ENCODE measurements at places on chromosomes 2 and 18.

DNA sequence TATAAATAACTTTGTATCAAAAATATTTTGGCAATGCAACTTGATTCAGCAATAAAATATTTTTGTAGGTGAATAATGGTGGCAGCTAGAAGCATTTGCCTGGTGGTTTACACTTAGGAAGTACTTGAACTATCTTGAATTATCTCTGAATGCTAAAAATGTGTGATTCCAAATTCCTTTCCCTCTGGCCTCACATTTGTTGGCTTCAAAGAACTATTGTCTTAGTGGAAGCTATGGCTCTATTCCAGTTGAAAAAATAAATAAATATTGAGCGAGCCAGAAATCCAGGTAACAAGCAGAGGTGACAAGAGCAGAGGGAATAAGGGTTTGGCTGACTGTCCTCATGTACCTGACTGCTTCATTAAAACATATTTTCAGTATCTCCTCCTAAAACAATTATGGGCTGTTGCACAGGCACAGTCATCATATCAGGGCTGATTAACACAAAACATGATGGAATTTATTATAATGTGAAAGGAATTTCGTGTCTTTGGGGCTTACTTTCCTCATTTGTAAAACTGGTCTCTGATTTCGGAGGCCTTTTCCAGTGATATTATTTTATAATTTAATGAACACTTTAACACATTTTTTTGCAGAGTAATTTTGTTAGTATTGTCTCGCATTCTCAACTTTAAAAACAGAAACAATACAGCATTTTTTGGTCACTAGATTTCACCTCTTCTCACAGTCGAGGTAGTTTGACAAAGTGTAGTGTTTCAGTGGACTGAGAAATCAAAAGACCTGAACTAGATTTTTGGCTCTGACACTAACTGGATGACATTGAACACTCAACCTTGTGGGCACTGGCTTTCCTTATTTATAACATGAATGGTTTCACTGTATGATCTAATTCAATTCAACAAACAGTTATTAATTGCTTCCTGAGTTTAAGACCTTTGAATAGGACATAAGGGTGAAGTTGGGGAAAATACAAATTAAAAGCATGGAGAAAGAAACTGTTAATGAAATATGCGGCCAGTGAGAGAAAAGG, 7.8 kb upstream of the CAVIN2 start:
- DNase-seq, result no peak

GRCh38 chr2:51165534-51166260, 133.8 kb upstream of the NRXN1 start:
- no peak for DNase-seq

DNA sequence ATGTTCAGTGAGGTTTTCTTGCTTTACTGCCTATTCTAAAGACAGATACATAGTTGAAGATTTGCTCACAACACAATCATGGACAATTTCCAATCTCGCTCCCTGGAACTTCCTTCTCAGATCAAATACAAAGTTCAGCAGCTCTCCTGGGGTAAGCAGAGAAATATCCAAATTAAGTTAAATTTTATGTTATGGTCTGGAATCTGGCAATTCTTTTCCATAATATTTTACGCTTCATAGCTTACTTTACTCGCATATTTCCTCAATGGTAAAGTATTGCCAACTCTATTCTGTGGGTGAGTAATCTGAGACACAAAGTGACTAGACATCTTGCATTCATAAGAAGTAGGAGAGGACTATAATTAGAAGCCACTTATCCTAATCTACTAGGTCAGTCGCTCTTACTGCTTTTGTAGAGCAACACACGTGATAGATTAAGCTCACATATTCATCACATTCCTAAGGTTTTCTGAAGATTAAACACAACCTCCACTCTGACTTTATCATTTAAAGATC, 529.4 kb downstream of the CCDC85A start:
- DNase-seq, result peak; percentile 65

DNA sequence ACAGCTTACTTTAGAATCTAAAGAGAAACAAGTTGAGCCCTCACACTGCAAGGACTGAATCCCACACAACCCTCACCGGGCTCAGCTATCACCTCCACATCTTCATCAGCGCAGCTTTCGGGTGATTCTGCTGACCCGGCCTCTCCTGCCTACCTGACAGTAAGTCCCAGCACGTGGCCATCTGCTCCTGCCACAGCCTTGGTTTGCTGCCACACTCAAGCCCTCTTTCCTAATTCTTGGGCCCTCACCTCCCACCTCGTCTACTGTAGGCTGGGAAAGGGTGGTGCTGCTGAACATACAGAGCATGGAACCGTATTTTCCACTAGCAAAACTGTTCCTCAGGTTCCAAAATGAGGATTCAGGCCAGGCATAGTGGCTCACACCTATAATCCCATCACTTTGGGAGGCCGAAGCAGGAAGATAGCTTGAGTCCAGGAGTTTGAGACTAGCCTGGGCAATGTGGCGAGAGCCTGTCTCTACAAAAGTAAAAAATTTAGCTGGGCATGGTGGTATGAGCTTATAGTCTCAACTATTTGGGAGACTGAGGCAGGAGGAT, 55.3 kb upstream of the HAAO start:
- DNase-seq, result no peak

DNA sequence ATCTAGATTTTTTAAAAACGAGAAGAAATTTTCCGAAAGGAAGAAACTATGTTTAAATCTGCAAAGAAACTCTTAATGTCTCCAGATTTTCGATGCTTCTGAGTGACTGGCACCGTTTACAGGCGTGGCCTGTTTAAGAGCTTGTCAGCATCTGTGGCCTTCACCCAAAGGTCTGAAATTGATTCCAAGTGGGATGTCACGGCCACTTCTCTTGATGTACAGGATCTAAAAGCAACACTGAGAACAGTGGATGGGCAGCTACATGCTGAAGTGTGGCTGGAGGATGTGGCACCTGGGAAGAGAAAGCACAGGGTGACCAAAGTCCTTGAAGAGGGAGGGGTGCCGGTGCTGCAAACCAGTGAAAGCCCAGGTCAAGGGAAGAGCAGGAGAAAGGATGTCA, 28.0 kb downstream of the EMILIN2 start:
- DNase-seq, result no peak

GRCh38 chr2:205056151-205056561, 510.9 kb downstream of the PARD3B start:
- peak; percentile 10 for DNase-seq

- no peak for DNase-seq
Observed at GRCh38 chr2:155062922-155063258, 364.4 kb downstream of the KCNJ3 start.

- no peak for DNase-seq
Observed at GRCh38 chr2:204967199-204967960, 422.1 kb downstream of the PARD3B start.

GRCh38 chr2:88658881-88659537, 31.7 kb upstream of the EIF2AK3 start:
- peak; percentile 7 for DNase-seq

DNA sequence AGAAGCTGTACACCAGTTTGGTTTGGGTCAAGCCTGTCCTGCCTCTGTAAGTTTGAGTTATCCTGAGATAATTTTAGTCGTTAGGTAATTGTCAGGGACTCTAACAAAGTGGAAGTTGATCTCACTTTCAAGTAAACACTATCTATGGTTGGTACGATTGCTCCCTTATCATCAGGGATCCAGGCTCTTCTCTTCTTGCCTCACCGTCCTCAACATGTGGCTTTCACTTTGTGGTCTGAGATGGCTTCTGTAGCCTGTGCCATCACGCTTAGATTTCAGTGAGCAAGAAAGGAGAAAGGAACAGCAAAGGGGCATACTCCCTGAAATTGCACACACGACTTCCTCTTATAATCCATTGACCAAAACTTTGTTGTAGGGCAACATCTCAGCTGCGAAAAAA, 115.6 kb downstream of the CTAGE1 start:
- DNase-seq, result no peak

- DNase-seq, result peak; percentile 3
Observed at GRCh38 chr2:143171817-143172216, 42.6 kb downstream of the ARHGAP15 start.

DNA sequence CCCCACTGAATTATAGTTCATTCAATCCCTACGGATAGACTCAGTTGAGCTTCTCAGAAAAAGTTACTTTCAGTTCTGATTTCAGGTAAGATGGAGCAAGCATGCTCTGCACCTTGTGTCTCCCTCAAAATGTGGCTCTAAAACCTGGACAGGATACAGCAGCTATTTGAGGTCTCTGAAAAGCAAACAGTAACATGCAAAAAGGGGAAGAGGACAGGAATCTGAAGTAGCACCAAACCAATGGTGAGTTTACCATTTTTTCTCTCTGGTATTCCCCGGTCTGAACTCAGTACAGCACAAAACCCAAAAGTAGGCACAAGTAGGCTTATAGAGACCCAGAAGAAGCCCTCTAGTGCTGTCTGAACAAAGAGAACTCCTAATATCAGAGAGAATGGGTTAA, 34.1 kb downstream of the LANCL1 start:
- DNase-seq, result no peak

DNA sequence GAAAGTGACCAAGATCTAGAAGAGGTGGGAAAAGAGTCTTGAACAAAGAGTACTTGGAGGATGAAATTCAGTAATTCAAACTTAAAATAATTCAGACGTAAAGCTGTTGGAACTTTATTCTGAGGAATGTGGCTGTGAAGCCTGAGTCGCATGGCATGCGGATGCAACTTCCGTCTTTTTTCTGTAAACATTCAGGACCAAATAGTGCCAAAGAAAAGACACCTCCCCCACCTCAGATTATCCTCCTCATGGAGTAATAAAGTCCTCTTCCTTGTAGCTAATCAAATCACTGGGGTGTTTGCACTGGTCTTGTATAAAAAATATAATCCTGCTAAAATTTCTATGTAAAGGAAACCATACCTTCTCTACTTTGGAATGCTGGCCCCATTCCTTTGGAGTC, 790.4 kb downstream of the TSN start:
- no peak for DNase-seq

- peak; percentile 25 for DNase-seq
Observed at GRCh38 chr2:226835420-226835795, 446 bp upstream of the RHBDD1 start.

DNA sequence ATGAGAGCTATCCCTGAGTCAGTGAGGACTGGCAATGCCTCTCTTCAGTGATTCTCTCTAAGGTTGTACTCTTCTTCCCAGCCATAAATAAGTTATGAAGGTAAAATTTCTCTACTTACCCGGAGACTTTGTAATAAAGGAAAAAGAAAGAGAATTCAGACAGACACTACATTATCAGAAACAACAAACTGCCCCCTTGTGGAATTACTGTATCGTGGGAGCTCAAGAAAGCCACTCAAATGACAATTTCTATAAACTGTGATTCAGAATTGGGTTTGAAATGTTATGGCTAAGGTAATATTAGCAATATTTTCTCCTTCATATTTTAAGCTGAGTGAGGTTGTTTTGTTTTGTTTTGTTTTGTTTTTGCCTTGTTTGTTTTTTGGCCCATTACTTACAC, 155.8 kb upstream of the TANK start:
- DNase-seq, result peak; percentile 44

- no peak for DNase-seq
Observed at GRCh38 chr2:27021253-27022049, 11.3 kb upstream of the TMEM214 start.
